ENCODE measurements at places on chromosomes 16 and 17.

DNA sequence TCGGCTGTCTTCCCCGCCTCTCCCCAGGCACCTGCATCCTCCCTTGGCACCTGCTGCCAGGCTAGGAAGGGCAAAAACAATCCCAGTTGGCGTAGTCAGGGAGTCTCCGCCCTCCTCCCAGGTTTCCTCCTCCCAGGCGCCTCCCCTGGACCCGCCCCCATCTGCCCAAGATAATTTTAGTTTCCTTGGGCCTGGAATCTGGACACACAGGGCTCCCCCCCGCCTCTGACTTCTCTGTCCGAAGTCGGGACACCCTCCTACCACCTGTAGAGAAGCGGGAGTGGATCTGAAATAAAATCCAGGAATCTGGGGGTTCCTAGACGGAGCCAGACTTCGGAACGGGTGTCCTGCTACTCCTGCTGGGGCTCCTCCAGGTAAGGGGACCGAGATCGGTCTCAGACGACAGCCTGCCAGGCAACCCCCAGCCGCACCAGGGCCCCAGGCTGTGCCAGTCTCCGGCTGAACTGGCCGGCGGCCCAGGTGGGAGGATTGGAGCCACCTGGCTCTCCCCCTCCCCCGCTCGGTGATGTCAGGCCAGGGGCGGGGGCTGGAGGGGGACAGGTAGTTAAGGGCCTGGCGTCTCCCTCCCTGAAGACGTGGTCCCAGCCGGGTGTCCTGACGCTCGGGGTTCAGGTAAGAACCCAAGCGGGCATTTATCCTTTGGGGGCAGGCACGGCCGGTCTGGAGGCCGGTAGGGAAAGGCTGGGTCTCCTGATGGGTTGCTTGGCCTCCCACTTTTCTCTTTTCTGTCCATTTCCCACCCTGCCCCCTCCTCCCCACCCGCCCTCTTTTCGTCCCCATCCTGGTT lies at the start of gene GRB7:
Gene GRB7 (plus strand): TSS at position 179 of the 808 bp plus-strand sequence. CDS start 4,364 bp downstream, outside the sequence.
- no peak for DNase-seq

DNA sequence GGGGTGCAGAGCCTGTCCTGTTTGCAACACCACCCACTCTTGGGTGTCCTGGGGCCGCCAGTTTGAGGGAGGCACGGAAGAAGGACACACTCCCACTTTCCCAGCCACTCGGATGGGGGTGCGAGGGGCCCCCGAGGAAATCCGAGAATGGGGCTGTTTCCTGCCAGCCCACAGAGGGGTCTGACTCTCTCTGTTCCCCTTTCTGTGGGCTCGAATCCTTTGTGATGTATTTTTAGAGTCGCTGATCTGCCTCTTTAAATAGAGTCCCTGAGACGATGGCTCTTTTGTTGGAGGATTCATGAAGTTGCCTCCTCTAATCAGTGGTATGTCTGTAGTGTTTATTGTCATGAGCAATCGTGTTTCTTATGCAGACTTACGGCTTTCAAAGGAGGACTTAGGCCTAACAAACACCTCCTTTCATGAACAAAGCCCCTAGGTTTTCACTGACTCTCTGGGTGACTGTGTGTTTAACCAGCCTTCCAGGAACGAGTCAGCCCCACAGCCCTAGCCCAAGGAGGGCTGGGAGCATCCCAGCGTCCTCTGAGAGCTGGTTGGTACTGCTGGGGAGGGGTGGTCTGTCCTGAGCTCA lies 29.1 kb downstream of the CIBAR2 start:
- peak; percentile 15 for DNase-seq

DNA sequence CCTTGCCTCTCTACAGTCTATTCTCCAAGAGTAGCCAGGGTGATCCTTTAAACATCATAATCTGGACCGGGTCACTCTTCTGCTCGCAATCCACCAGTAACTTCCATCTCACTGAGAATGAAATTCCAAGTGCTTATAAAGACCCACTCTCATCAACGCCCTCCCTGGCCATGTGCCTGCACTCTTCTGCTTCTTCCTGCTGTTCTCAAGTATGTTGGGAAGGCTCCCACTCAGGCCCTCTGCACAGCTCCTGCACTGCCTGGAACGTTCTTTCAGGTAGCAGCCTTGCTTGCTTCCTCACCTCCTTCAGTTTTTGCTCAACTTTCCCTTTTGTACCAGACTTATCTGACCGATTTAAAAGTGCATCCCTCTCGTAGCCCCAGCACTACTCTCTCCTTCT lies 44.4 kb downstream of the BRD7 start:
- no peak for DNase-seq

DNA sequence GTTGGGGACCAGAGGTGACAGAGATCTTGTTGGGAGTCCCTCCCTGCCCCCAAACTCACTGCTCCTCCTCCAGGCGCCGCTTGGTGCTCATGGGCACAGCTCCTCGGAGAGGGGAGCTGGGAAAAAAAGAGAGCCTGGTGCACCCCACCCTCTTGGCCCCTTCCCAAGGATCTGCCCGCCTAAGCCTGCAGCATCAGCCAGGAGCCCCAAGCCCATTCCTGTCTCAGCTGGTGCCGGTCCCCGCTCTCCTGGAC lies 400 bp downstream of the HCFC1R1 start:
- DNase-seq = no peak

GRCh38 chr16:8589057-8589899 lies 1.0 kb downstream of the TMEM114 start:
- DNase-seq = no peak
